ENCODE measurements at places on chromosomes 7 and 10. TPM values are rescaled to one million over a fixed set of nuclear protein-coding genes. Genes with fewer than 3 reads are reported as not detected.

DNA sequence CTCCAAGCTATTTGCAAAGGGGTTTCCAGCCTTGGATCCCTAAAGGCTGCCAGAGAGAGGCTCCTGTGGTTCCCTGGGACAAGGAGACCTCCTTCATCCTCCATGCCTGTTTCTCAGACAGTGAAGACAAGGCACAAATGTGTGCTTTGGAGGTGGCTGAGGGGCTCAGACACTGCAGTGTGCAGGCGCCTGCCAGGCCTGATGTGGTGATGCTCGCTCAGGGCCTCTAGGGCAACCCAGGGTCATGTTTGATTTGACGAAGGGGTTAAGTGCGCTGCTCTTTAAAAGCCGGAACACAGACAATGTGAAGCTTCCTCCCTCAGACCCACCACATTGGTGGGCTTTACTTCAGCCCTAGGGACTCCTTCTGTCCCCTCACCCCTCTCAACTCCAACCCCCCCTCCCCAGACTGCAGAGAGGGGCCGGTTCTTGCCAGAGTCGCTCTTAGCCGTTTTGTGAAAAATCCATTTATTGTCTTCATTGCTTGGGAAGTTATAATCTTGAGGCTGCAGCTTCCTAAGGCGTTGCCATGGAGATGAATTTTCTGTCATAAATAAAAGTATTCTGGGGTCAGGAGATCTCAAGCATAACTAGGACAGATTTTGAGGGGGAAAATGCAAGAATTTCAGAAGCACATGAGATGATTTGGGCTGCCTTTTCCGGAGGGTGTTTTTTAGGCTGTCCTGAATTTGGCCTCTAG lies 35.8 kb downstream of the PDGFA start:
- DNase-seq = no peak
- no peak overlapping the region for H3K4me3 ChIP-seq
- H3K27me3 ChIP-seq = peaks cover 18% of the 10 kb centered on the region
- no peaks in the 10 kb centered on the region for H3K4me1 ChIP-seq

DNA sequence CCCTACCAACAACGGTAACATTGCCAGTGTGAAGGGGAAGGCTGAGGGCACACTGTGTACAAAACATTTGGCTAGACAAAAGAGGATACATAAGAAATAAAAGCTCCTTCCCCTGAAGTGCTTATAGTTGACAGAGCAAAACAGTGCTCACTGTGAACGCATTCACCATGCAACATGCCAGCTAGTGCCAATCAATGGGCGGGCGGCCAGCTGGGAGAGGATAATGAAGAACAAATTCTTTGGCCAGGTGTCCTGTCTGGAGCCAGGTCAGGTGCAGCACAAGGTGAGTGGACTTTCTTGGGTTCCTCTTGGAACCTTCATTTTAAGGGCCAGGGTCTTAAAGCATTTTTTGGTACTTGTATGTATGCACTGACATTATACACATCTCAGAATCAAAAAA lies 106.1 kb downstream of the ICA1 start:
- H3K27ac ChIP-seq = no peak overlapping the region
- no peaks in the 10 kb centered on the region for H3K27me3 ChIP-seq
- DNase-seq = no peak
- H3K4me1 ChIP-seq = peaks cover 11% of the 10 kb centered on the region

DNA sequence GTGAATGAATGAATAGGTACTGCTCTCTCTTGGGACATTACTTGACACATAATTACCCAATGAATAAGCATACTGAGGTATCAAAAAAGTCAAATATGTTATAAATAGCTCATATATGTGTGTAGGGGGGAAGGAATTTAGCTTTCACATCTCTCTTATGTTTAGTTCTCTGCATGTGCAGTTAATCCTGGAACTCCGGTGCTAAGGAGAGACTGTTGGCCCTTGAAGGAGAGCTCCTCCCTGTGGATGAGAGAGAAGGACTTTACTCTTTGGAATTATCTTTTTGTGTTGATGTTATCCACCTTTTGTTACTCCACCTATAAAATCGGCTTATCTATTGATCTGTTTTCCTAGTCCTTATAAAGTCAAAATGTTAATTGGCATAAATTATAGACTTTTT lies 1.2 kb downstream of the CFTR start:
- no peaks in the 10 kb centered on the region for H3K36me3 ChIP-seq
- H3K27me3 ChIP-seq = peaks cover 21% of the 10 kb centered on the region
- H3K27ac ChIP-seq = no peak overlapping the region
- no peak overlapping the region for H3K4me3 ChIP-seq

- no peak for DNase-seq
- H3K4me3 ChIP-seq = no peak overlapping the region
- peaks cover 12% of the 10 kb centered on the region for H3K4me1 ChIP-seq
- no peak overlapping the region for H3K27ac ChIP-seq
Observed at GRCh38 chr10:69588358-69588757, 15.1 kb upstream of the NEUROG3 start.

DNA sequence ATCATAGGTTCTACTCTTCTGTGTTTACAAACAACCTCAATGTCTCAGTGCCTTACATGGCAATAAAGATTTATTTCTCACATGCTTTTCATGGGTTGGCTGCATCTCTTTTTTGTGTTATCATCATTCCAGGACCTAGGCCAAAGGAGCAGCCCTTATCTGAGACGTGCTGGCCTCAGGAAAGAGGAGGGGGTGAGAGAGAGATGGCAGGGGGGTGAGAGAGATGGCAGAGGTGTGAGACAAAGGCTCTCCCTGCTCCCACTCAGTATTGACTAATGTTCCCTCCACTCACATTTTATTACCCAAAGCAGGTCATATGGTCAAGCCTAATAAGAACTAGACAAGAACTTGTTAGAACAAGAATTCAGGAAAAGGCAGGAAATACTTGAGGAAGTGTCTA lies 120.1 kb upstream of the PRR15 start:
- no peaks in the 10 kb centered on the region for H3K27me3 ChIP-seq
- no peaks in the 10 kb centered on the region for H3K36me3 ChIP-seq
- H3K4me1 ChIP-seq = no peaks in the 10 kb centered on the region

GRCh38 chr7:11638011-11638774 lies 193.8 kb downstream of the THSD7A start:
- no peak overlapping the region for H3K4me3 ChIP-seq
- no peak overlapping the region for H3K27ac ChIP-seq

- H3K27me3 ChIP-seq = peaks cover 9% of the 10 kb centered on the region
- peak overlapping the region; percentile 79 for H3K27ac ChIP-seq
- DNase-seq = peak; percentile 89
- peak overlapping the region; percentile 74 for H3K4me3 ChIP-seq
Observed at GRCh38 chr10:132961787-132962622, 19.6 kb upstream of the CFAP46 start.

DNA sequence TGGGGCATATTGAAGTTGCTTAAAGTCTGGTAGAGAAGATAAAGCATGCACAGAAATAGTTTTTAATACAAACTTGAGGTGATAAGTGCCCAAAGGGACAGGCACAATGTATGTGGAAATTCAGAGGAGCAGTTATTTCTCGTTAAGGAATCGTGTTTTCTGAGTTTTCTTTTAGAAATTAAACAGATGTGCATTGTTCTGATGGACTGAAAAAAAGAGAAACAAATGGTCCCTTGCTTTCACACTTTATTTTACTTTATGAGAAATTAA lies 45.6 kb downstream of the CNNM2 start:
- no peaks in the 10 kb centered on the region for H3K27me3 ChIP-seq
- H3K36me3 ChIP-seq = no peaks in the 10 kb centered on the region
- no peak overlapping the region for H3K4me3 ChIP-seq

DNA sequence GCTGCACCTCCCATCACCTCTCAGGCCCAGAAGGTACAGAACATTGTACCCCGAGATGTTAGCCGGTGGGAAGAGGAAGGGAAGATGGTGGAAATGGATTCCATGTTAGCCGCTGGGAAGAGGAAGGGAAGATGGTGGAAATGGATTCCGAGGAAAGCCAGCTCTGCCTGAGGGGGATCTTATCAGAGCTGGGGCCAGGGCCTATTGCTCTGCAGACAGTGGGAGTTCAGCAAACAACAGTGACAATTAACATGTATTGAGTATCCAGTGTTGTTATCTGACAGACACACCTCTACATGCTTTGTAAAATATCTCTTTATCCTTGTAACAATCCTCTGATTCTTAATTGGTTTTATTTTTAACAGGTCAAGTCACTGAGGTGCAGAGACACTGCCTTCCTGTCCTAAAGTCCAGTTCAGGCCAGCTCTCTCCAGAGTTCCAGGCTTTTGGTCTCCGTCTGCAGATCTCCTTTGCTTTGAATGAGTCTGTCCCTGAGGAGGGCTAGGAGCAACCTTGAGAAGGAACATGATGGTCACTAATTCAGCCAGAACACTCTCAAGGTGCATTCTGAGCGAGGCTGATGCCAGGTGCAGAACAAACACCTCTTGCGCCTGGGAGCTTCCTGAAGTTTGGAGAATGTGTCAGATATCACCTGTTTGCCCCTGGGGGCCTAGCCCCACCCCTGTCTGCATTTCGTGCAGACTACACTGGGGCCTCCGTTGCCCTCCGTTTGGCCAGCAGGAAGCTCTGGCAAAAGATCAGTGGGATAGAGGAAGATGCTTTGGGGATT lies 82.4 kb upstream of the PODXL start:
- no peaks in the 10 kb centered on the region for H3K36me3 ChIP-seq
- no peak overlapping the region for H3K4me3 ChIP-seq
- H3K4me1 ChIP-seq = no peaks in the 10 kb centered on the region
- peaks cover 13% of the 10 kb centered on the region for H3K27me3 ChIP-seq
- H3K27ac ChIP-seq = no peak overlapping the region

DNA sequence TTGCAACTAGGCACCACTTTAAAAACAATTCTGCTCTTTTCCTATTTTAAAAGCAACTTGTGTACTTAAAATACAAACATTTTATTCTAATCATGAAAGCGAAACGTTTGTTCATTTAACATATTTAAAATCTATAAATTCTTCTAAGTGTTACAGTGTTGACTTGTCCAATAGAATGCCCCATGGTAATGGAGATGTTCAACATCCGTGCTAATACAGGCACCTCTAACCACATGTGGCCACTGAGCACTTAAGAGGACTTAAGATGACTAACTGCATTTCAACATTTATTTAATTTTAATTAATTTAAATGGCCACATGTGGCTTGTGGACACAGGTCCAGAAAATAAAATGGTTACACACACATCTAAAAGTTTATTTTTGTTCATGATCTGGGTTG lies 115.1 kb downstream of the TPK1 start:
- H3K4me1 ChIP-seq = peaks cover 4% of the 10 kb centered on the region
- H3K27ac ChIP-seq = no peak overlapping the region
- H3K36me3 ChIP-seq = peaks cover 10% of the 10 kb centered on the region
- H3K27me3 ChIP-seq = no peaks in the 10 kb centered on the region
- H3K4me3 ChIP-seq = no peak overlapping the region

DNA sequence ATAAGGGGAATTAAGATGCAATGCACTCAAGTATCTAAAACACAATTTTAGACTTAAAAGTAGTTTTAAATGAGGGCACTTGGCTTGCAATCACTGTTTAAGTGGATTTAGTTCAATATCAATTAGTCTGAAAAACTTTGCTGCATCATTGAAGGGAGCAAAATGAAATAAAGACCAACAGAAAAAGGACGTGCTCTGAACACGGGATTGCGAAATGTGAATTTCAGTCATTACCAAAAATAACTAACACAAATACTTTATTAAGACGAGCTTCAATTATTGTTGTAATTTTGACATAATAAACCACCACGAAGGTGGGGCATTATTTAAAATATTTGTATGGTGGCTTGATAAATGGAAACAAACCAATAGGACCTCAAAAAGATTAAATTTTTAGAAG lies 361.8 kb upstream of the GALNT17 start:
- no peak for DNase-seq
- no peak overlapping the region for H3K4me3 ChIP-seq
- no peaks in the 10 kb centered on the region for H3K27me3 ChIP-seq

DNA sequence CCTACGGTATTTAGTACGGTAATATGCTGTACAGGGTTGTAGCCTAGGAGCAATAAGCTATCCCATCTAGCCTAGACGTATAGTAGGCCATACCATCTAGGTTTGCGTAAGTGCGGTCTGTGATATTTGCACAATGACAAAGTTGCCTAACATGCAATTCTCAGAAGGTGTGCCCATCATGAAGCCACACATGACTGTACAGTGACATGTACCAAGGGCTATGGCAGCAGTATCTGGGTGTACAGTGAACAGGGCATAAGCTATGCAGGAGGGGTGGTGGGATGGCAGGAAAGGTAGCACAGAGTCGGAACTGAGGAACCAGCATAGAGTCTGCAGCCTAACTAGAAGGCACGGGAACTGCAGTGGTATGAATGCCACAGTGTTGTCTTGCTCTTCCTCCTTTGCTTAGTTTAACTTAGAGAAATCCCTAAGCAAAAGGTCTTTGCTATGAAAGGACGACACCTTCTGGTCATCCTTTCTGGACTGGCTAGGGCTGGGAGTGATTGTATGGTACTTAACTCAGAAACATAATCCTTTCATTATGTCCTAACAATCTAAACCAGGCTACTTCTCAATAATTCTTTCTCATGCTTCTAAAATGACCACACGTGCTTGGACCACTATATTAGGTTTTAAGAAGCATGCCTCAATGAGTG lies 93.5 kb downstream of the DYNC1I1 start:
- no peak for DNase-seq
- H3K4me3 ChIP-seq = no peak overlapping the region
- no peaks in the 10 kb centered on the region for H3K36me3 ChIP-seq
- H3K27ac ChIP-seq = no peak overlapping the region
- H3K4me1 ChIP-seq = no peaks in the 10 kb centered on the region

DNA sequence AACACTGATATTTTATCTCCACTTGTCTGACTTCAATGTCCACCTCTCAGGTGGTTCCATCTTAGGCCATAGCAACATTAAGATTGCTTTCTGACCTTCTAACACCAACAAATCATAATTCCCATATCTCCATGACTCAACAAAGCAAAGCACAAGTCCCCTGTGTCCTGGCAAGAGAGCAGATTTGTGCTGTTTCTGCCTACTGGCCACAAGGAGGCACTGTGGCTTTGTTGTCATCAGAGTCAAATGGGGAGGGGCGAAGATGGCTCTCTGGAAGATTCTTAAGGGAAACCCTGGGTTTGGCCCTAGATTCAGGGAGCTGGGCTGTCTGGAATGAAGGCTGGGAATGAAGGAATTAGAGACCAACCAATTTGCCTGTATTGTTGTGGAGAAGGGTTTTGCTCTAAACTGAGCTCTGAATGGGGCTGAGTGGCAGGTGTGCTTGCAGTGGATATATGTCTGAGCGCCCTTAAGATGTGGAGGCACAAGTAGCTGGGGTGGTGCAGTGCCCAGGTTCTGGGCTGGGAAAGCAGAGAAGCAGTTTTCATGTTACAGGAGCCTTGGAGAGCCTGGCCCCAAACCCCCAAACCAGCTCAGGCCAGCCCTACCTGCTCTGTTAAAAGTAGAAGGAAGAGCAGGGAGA lies 154.8 kb upstream of the PRSS58 start:
- no peak overlapping the region for H3K4me3 ChIP-seq
- DNase-seq = peak; percentile 51
- H3K4me1 ChIP-seq = no peaks in the 10 kb centered on the region
- no peaks in the 10 kb centered on the region for H3K27me3 ChIP-seq

The ZC3HAV1 gene
- 99.3 TPM for total RNA-seq

The NT5C3A gene
- 38.5 TPM for total RNA-seq

The SKIDA1 gene
- total RNA-seq = 0.21 TPM

The SEMA3D gene
- not detected for total RNA-seq

The LDB3 gene
- total RNA-seq = 0.12 TPM

The LDB1 gene
- 48.8 TPM for total RNA-seq

The TSPAN12 gene
- total RNA-seq = not detected

The ADRA2A gene
- not detected for total RNA-seq

Data from activated CD4-positive, alpha-beta memory T cell treated with anti-CD3 and anti-CD28 coated beads for 36 hours (primary cell).